AG10803 (cell line): ENCODE measurements at places on chromosomes 2 and 18.

DNA sequence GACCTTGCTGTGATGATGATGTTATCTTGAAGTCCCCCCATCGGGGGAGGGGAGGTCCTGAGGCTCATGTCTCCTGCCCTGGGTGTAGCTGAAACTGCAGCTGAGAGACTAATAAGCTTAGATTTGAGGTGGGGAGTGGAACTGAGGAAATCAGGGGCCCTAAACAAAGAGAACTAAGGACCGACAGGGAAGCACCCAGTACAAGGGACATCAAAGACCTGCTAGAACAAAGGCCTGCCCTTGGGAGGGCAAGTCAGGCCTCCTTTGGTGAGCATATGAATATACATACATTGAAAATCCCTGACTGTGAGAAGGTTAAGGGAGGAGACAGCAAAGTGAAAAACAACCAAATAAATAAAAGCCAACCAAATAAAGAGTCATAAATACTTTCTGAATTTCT is 1132.5 kb upstream of the CELF4 start:
- no peak for DNase-seq

GRCh38 chr2:205948883-205949282 is 137.1 kb downstream of the INO80D start:
- no peak for DNase-seq

DNA sequence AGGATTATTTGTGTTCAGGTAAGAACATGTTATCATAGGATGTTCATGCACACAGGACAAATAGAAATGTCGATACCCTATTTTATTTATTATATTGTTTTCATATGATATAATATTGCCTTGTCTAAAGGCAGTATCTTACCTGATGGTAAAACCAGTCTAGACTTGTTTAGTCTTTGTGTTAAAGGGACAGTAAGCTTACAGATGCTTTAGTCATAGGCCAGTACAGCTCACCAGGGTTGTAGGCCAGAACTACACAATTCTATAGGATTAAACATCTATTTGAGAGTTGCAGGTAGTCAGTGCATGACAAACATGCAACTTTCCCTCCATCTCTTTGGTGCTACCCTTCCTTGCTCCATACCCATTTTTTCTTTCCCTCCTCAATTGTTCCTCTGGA is 158.5 kb downstream of the GALNT3 start:
- DNase-seq = no peak

DNA sequence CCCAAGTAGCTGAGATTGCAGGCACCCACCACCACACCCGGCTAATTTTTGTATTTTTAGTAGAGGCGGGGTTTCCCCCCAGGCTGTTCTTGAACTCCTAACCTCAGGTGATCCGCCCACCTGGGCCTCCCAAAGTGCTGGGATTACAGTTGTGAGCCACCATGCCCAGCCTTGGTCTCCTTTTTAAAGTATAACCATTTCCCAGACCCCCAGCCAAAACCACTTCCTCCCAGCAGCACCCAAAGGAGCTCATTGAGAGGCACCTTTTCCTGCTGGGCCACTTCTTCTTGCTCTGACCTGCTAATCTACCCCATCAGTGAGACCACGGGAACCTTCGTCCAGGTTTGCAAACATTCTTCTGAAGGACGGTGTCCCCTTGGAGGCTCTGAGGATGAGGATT is 69.9 kb downstream of the INPP5D start:
- no peak for DNase-seq

- DNase-seq = no peak
Measured at GRCh38 chr2:177394594-177394973, 2.0 kb downstream of the AGPS start.

GRCh38 chr2:151189125-151189524 is 72.5 kb downstream of the RBM43 start:
- DNase-seq = no peak

GRCh38 chr2:9982248-9982647 is 30.8 kb downstream of the GRHL1 start:
- peak; percentile 97 for DNase-seq

- DNase-seq = no peak
Measured at GRCh38 chr2:119282146-119282995, 58.7 kb downstream of the STEAP3 start.

DNA sequence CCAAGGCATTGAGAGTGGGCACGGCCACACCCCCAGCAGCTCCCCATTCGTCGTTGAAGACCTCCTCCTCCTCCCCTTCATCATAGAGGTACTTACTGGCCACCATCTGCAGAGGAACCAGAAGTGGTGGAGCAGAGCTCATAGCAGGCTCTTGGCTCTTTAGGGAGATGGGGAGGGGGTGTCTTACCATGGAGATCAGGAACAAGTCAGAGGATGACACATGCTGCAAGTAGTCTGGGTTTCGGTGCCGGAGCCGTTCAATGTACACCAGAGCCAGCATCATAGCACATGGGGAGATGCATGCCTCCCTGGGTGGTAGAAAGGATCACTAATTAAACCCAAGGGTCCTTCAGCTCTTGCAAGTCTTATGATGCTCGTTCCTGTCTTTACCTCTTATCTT is 1.9 kb downstream of the CNPPD1 start:
- no peak for DNase-seq

GRCh38 chr18:45997700-45998151 is 30.6 kb upstream of the EPG5 start:
- no peak for DNase-seq

- peak; percentile 11 for DNase-seq
Measured at GRCh38 chr2:62998949-62999348, 51.7 kb upstream of the OTX1 start.

GRCh38 chr2:75808793-75809535 is 98.2 kb upstream of the GCFC2 start:
- no peak for DNase-seq

- no peak for DNase-seq
Measured at GRCh38 chr18:44723411-44723810, 42.7 kb downstream of the SETBP1 start.

DNA sequence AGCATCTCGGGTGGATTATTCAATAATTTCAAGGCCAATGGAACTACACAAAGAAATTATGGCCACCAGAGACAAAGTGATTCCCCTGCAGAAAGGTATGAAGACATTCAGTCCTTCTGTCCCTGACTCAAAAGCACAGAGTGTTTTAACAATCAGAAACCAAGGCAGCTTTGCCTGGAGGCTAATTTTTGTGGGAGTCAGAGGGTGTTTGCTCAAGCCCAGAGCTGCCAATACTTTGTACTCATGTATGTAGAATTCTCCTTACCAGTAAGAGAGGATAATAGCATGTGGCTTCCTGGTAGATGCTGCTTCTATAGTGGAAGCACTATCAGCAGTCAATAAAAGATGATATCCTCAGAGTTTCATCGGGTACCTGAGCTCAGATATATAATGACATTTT is 178.4 kb downstream of the KCNE4 start:
- DNase-seq = no peak

- no peak for DNase-seq
Measured at GRCh38 chr2:1053786-1054185, 103.1 kb downstream of the SNTG2 start.

- DNase-seq = no peak
Measured at GRCh38 chr2:232104076-232104646, 142.6 kb downstream of the DIS3L2 start.

DNA sequence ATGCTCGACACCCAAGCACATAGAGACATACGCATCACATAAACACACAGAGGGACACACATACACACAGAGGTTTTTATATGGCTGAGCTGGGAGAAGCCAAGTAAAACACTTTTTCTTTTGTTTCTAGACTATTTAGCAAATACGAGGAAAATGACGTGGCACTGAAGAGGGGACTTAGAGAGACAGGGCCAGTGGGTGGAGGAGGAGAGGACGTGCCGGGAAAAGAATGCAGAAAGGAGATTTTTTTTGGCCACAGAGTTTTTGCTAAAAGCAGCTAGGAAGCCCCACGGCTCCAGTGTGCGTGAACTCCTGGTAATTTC is 168.5 kb upstream of the KLF7 start:
- DNase-seq = no peak

GRCh38 chr2:51693640-51694039 is 661.7 kb upstream of the NRXN1 start:
- DNase-seq = no peak

DNA sequence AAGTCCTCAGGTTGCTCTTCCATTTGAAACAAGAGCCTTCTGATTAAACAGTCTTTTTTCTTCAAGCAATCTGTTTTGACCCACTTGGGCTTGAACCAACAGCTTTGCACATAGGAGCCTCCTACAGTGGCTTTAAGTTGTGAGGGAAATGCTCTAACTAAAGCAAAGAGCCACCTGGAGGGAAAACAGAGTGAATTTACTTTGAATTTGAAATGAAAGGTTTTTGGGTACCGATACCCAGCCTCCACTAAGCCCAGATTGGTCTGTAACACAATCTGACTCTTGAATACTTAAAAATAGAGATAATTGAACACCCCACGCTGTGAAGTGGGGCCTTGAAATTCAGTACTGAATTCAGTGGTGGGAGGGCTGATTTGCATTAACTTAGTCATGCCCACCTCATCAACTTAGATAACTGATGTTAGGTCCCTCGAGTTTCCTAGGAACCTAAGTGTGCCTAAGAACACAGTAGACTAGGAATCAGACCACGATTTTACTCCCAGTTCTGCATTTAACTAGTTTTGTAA is 56.3 kb upstream of the ACVR1C start:
- DNase-seq = no peak

- DNase-seq = no peak
Measured at GRCh38 chr18:59189008-59189407, 30.9 kb upstream of the GRP start.

- DNase-seq = no peak
Measured at GRCh38 chr2:212539072-212539880, 674 bp upstream of the ERBB4 start.

DNA sequence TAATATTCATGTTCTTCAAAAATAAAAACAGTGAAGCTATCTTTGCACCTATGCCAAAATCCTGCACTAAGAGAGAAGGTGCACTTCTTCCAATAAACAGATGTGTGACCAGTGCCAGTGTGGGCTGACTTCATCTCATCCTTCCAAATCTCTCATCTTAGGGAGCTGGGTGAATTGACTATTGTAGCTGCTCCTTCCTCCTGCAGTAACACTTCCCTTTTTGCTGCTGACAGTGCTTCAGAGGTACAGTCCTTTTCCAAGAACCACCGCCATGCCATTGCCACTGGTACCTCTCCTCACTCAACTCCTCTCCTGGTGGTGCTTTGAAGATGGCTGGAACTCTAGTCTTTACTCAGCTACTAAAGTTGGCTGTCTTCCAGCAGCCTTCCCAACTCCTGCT is 42.1 kb upstream of the ARHGAP25 start:
- no peak for DNase-seq

GRCh38 chr18:5884375-5884774 is 10.9 kb downstream of the TMEM200C start:
- DNase-seq = no peak

- no peak for DNase-seq
Measured at GRCh38 chr2:181169503-181169902, 189.1 kb downstream of the UBE2E3 start.

GRCh38 chr2:54787270-54787669 is 63.8 kb downstream of the EML6 start:
- no peak for DNase-seq

DNA sequence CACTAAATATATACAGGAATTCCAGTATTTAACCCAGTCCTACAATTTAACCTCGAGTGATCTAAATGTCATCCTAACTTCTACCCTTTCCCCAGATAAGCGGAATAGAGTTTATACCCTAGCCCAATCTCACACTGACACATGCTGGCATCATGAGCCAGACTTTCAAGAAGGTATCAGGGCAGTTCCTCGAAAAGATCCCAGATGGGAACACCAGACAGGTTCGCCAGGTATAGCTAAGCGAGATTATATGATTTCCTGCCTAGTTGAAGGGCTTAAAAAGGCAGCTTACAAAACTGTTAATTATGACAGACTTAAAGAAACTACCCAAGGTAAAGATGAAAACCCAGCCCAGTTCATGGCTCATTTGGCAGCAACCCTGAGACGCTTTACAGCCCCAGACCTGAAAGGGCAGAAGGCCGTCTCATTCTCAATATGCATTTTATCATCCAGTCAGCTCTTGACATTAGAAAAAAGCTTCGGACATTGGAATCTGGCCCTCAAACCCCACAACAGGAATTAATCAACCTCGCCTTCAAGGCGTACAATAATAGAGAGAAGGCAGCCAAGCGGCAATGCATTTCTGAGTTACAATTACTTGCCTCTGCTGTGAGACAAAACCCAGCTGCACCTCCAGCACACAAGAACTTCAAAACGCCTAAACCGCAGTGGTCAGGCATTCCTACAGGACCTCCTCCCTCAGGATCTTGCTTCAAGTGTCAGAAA is 668.2 kb upstream of the PKDCC start:
- DNase-seq = no peak

- no peak for DNase-seq
Measured at GRCh38 chr18:79961527-79962291, 2.7 kb upstream of the HSBP1L1 start.

DNA sequence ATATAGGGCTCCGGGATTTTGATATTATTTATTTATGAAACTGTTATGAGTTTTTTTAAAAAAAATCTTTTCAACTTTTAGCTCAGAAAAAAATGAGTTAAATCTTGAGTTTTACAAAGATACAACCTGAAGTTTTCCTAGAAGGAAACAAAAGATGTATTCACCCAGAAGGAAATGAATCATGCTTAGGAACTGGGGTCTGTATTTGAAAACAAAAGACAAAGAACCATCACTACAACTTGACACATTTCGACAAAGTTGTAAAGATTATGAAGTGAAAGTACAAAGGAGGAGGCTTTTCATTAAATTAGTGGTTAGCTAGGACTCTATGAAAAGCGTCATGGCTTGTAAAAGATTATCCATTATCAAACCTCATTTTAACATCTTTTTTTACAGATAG is 143.3 kb downstream of the PDE1A start:
- no peak for DNase-seq

GRCh38 chr2:206349375-206349774 is 74.9 kb downstream of the ZDBF2 start:
- DNase-seq = no peak

DNA sequence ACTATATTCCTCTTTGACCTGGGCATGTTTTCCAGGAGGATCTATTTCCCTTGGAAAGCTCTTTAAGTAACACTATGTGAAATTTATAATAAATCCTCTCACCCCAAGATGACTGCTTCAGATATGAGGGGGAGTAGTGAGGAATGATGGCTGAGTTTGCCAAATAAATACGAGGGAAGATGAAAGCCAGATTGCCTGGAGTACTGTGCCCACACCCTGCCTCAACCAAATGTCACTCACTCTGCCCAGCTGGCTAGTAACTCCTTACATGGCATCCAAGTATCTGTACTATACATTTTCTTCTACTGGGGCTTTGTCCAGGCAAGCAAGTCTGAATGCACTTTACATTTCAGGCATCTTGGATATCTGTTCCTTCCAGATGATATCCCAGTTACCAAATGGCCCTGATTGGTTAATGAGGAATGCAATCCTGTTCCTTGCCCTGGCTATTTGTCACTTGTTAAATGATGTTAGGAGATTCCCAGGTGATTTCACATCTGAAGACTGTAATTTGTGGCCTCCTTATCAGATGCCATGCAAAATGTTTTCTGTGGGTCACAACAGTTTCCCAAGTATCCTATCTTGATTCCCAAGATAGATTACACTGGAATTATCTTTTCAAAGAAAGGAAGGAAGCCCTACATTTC is 191.8 kb downstream of the IKZF2 start:
- DNase-seq = no peak

- no peak for DNase-seq
Measured at GRCh38 chr2:32756074-32756727, 128.4 kb downstream of the TTC27 start.

GRCh38 chr2:33210626-33211025 is 263.9 kb downstream of the LTBP1 start:
- peak; percentile 95 for DNase-seq

- DNase-seq = peak; percentile 58
Measured at GRCh38 chr18:6876641-6877041, 147.1 kb downstream of the ARHGAP28 start.

- DNase-seq = no peak
Measured at GRCh38 chr2:64586054-64586453, 61.9 kb downstream of the AFTPH start.
